ENCODE measurements at places on chromosomes 4 and X.

DNA sequence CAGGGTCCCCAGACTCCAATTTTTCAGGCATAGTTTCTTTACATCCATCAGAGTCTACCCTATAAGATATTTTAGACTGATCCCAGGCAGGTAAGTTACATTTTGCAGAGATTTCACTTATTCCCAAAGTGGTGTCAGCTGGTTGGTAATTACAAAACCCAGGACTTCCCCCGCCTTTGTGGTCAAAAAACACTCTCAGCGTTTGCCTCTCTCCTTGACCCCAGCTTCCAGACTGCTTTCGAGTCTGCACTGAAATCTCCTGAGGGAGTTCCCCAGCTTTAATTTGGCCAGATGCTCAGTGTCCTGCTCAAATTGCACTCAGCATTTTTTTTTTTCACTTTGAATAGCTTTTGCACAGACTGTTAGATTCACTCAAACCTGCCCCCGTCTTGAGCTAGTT lies 11.2 kb upstream of the AMOT start:
- no peak for DNase-seq

DNA sequence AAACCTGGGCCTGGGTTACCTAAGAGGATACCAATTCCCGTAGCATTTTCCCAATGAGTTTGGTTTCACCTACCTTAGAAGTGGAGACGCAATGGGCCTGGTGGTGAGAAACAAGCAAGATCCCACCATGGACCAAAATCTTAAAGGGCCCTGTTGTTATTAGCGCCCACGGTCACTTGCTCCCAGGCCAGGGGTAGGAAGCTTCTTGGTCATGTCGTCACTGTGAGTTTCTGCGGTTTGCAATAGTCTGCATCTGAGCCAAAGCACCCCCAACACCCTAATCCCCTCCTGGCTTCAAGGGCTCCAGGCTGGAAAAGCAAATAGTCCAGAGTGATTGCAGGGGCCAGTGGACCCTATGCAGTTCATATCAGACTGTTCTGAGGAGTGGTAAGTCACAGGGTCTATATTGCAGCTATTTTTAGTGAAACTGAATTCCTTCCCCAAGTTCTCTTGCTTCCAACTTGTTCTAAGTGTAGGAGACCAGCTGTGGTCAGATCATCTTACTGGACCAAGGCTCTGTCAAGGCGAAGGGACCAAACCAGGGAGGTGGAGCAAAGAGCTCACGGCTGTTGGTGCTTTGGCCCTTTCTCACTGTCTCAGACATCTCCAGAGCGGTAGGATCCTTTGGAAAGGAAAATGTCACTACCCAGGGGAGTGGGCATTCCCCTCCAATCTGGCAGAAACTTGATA lies 307.9 kb upstream of the F9 start:
- no peak for DNase-seq

GRCh38 chr4:112210777-112211176 lies 20.8 kb upstream of the AP1AR start:
- DNase-seq, result no peak

DNA sequence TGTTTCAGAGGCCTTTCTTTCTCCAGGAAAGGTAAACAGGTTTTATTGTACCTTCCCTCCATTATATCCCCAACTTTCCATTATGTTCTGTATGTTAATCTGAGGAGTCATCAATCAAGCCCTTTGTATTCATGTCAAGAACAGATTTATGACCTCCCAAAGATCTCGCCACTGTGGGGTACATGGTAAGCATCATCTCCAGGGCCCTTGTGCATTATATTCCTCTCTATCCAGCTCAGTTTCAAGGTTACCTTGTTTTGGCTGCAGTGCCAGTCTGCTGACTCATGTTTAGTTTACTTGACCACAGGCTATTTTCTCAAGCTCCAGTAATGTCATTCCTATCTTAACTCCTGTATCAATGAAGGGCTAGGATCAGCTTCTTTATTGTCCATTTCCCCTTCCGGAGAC lies 125.1 kb upstream of the FRMPD4 start:
- no peak for DNase-seq

DNA sequence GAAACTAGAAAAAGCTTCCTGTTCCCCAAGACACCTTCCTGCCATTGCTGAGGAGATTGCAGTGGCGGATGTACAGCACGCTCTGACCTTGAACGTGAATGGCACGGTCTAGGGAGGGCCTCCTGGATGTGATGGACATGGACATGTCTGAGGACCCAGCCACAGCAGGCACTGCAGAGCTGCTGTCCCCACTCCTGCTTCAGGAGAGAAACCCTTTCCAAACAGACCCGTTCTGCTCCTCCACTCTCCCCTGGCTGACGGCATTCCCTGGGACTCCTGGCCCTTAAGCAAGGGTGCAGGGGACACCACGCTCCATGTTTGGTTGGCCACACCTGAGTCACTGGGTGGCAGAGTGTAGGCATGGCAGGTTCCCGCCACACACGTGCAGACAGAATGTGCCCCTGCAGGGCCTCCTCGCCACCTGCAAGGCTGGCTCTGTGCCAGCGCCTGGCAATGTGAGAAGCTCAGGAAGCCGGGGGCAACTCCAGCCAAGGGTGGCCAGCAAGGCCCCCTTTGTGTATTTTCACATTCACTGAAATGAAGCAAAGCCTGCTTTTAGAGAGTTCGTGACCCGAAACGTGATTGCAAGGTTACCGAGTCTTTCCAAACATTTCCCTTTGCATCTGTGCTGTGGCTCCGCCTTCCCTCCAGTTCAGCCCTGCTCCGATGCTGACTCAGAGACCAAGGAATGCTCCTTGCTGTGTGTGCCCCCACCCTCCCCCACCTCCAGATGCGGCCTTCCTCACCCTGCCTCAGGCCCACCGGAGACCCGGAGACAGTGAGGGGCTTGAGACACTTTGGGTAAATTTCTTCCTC lies 46.1 kb downstream of the HTRA3 start:
- peak; percentile 40 for DNase-seq

DNA sequence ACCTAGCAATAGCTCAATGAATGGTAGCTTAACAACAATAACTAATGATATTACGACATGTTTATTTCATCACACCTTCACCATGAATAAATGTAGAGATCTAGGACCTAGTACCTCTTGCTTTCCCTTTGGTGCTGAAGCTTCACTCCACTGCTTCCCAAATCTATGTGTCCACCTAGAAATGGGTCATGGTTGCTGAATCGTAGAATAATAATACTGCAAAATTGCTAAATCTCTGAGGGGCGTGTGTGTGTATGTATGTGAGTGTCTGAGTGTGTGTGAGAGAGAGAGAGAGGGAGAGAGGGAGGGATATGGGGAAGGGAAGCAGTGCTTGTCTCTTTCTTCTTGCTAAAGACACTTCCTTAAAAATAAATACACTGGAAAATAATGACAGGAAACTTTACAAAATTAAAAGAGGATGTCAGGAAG lies 109.3 kb upstream of the BMP2K start:
- DNase-seq, result no peak

All from NCI-H526 (cell line).